Natural killer cell (primary cell): ENCODE measurements at places on chromosomes 2 and 18. TPM values are rescaled to one million over a fixed set of nuclear protein-coding genes. Genes with fewer than 3 reads are reported as not detected.

DNA sequence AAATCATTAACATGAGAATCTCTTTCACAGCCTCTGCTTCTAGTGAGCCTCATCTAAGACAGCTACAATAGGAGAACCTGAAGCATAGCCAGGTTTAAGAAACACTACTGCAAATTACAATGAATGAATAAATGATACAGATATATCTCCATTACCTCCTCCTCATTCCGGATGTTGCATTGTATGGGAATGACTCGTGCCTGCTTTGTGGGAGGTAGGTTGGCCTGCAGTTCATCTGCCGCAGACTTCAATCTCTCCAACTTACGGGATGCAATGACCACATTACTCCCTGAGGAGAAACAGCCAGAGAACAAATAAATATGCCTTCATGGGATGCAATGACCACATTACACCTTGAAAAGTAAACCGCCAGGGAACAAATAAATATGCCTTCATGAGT is 15.4 kb downstream of the PECR start:
- no peaks in the 10 kb centered on the region for H3K4me1 ChIP-seq
- H3K4me3 ChIP-seq = no peak overlapping the region
- peaks cover 15% of the 10 kb centered on the region for H3K36me3 ChIP-seq
- no peaks in the 10 kb centered on the region for H3K27me3 ChIP-seq

GRCh38 chr2:127675331-127676261 is at the start of gene LIMS2:
TSS of gene LIMS2 (minus strand) at chr2:127675530. CDS start at chr2:127675024, 506 bp downstream.
- peaks cover 19% of the 10 kb centered on the region for H3K27me3 ChIP-seq
- H3K4me1 ChIP-seq = peaks cover 12% of the 10 kb centered on the region
- DNase-seq = peak; percentile 15
- H3K4me3 ChIP-seq = no peak within 1 kb of the TSS

GRCh38 chr2:211513446-211513845 is 957.0 kb downstream of the CPS1 start:
- no peak overlapping the region for H3K27ac ChIP-seq
- no peak for DNase-seq
- H3K36me3 ChIP-seq = no peaks in the 10 kb centered on the region
- H3K4me3 ChIP-seq = no peak overlapping the region
- H3K4me1 ChIP-seq = no peaks in the 10 kb centered on the region

DNA sequence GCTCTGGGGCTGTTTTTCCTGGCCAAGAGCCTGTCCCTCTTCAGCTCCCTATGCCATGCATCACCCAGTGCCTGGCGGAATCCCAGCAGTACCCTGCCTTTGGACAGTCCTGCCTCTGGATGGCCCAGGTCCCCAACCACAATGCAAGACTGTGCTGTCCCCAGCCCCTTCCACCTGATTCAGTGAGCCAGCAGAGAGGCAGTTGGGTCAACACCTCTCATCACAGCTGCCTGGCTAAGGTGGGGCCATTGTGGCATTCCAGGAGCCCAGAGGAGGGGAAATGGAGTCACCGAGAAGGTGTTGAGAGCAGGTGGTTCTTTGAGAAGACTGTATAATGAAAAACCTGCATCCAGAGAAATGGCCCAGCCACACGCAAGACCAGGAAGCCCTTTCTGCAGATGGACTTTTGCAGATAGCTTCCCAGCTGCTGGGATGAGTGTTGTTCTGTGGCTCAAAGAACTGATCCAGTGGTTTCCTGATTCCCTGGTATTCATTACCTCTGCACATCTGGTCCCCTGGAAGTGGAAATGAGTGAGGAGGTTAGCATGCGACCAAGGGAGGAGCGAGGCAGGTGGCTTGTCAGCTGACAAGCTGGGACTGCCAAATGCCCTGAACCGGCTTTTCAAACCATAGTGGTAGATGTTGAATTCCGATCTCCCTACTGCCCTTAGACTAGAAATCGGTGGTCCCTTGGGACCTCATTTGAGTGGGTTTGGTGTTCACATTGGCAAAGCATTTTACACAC is 1.7 kb upstream of the ASPRV1 start:
- H3K4me3 ChIP-seq = no peak overlapping the region
- peaks cover 1% of the 10 kb centered on the region for H3K4me1 ChIP-seq
- DNase-seq = no peak
- H3K36me3 ChIP-seq = no peaks in the 10 kb centered on the region
- H3K27ac ChIP-seq = no peak overlapping the region

The SLC9A2 gene
- not detected for total RNA-seq

The TACR1 gene
- not detected for total RNA-seq

The DLGAP1 gene
- total RNA-seq = not detected

DNA sequence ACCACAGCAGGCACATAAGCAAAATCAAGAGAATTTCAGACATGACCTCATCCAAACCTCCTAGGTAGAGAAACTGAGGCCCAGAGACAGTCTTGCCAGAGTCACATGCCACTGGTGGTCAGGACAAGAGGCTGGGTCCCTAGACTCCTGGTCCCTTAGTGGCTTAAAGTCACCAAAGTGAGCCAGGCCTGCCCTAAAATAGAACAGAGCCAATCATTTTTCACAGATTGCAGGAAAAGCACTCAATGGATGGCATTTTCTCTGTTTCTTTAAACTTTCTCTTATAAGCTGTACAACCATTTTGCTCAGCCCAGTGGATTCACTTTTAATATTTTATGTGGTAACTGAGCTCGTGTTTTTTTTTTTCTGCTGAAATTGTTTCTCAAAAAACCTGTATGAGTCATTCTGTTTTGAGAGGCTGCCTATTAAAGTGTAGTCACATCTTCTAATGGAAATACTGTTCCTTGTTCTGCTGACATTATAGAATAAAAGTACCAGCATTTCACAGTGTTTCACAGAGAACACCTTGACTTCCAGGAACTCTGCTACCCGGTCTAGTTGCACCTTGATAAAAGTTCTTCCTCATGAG is 29.6 kb downstream of the STEAP3 start:
- DNase-seq = no peak
- H3K27ac ChIP-seq = no peak overlapping the region
- no peaks in the 10 kb centered on the region for H3K27me3 ChIP-seq
- H3K4me3 ChIP-seq = no peak overlapping the region
- H3K36me3 ChIP-seq = no peaks in the 10 kb centered on the region

DNA sequence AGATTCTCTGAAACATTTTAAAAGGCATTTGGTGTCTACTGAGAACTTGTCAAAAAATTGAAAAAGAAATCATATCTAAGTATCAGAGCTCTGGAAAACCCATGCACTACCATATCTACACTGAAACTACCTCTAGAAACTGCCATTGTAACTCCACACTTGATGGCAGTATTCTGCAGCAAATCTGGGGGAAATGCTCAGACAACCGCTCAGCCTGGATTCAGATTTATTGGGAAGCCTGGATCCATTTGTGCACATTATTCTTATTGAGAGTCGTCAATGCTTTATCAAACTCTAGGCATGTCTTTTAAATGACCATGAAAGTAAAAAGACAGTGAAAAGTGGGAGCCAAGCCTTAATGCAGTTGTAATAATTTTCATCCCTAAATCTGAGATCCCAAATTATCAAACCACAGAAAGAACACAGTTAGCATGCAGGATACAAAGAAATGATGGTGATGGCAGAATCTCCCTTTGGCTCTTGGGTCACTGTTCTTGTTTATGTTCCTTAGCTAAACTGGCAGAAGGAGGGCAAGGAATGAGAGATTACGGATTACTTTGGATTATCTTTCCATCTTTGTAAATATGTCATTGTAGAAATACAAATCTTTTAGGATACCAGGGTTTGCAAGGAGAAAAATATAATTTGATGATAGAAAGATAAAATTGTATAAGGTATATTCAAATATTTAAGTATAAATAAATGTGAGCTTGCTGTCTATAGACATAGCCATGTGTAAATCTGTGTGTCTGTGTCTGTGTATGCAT is 512.1 kb upstream of the SYT4 start:
- no peaks in the 10 kb centered on the region for H3K4me1 ChIP-seq
- H3K27me3 ChIP-seq = no peaks in the 10 kb centered on the region
- H3K36me3 ChIP-seq = no peaks in the 10 kb centered on the region
- no peak overlapping the region for H3K4me3 ChIP-seq

DNA sequence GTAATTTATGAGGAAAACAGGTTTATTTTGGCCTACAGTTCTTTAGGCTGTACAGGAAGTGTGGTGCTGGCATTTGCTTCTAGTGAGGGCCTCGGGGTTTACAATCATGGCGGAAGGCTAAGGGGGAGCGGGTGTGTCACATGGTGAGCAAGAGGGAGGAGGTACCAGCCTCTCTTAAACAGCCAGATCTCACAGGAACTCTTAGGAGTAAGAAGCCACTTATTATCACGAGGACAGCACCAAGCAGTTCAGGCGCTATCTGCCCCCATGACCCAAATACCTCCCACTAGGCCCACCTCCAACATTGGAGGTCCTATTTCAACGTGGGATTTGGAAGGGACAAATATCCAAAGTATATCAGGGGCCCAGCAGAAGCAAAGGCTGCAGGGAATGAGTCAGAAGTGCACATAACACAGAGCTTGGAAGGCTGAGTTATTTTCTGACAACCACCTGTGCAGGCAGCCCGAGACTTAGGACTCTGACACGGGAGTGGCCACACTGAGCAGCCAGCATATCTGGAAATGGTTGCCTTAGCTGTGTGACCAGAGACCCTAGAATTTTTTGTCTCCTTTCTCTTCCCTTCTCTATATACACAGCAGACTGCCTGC is 170.9 kb downstream of the PRPF40A start:
- H3K27me3 ChIP-seq = no peaks in the 10 kb centered on the region
- H3K27ac ChIP-seq = no peak overlapping the region
- no peaks in the 10 kb centered on the region for H3K36me3 ChIP-seq
- H3K4me3 ChIP-seq = no peak overlapping the region

The TMEM247 gene
- total RNA-seq = not detected

DNA sequence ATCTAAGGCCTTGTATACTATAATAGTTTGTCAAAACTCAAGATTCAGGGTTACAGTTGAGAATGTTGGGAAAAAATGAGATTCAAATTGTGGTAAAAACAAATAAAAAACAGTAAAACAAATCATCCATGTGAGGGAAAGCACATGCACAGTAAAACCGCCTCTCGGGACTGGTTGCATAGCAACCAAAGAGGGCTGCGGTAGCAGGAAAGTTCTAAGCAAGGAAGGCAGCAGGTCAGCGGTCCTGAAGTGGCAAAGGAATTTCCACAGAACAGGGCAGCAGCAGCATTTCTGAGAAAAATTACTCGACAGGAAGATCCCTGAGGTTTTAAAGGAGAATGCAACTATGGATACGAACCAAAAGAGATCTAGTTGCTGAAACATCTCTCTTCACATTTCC is 93.7 kb downstream of the DYNAP start:
- H3K27me3 ChIP-seq = no peaks in the 10 kb centered on the region
- no peak overlapping the region for H3K27ac ChIP-seq
- no peak overlapping the region for H3K4me3 ChIP-seq

DNA sequence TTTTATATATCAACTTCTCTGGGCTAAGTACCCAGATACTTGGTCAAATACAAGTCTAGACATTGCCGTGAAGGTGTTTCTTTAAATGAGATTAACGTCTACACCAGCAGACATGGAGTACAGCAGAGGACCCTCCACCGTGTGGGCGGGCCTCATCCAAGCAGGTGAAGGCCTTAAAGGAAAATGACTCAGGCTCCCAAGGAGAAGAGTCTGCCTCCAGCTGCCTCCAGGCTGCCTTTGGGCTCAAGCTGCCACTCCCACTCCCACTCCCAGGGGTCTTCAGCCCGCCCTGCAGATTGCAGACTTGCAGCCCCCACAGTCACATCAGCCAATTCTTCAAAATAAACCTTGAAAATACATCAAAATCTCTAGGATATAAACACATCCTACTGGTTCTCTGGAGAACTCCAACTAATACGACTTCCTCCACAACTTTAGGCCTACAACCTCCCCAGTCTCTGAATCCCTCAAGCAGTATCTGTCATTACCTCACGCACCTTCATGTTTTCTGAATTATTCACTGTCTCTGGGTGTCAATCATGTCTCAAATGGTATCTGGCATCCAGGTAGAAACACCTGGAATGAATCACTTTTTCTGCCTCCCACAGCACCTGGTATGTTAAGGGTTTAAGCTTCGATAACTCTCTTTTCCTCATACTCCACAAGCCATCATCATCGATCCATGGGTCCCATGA is 6.9 kb downstream of the ITGB1BP1 start:
- no peak overlapping the region for H3K27ac ChIP-seq
- peaks cover 18% of the 10 kb centered on the region for H3K4me1 ChIP-seq
- no peaks in the 10 kb centered on the region for H3K27me3 ChIP-seq
- H3K36me3 ChIP-seq = peaks cover 17% of the 10 kb centered on the region
- DNase-seq = no peak

The SMYD1 gene
- not detected for total RNA-seq

GRCh38 chr2:288758-289361 is 969 bp upstream of the ALKAL2 start:
- H3K27ac ChIP-seq = no peak overlapping the region
- no peaks in the 10 kb centered on the region for H3K36me3 ChIP-seq
- DNase-seq = no peak
- peaks cover 20% of the 10 kb centered on the region for H3K4me1 ChIP-seq
- H3K27me3 ChIP-seq = peaks cover 16% of the 10 kb centered on the region

GRCh38 chr2:238728330-238729260 is 119.3 kb upstream of the TWIST2 start:
- no peak overlapping the region for H3K27ac ChIP-seq
- no peak for DNase-seq
- no peaks in the 10 kb centered on the region for H3K27me3 ChIP-seq
- no peak overlapping the region for H3K4me3 ChIP-seq

The MYOM1 gene
- 5.8 TPM for total RNA-seq
